ENCODE measurements at places on chromosomes 4 and X.

DNA sequence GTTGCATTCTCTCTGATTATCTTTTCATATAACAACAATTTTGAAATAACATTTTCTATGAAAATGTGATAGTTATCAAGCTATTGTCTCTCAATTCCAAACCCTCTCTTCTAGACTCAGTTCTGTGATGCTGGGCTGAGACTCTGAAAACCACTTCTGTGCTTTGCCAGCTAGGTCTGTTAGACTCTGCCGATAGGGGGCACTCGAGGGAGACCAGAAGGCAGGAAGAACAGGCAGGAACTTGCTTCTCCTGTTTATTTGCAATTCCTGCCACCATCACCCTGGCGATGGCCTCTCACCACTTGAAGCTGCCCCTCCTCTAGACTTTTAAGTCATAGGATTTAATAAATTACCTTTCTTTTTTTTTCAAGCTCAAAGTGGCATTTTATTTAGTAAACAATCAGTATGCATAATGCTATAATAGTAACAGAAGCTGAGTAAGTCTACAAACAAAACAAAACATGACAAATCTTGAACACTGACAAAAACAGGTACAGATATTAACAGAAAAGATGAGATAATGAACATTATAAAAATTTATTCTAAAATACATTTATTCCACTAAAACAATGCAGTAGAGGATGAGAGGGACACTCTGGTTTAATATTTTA is 49.7 kb downstream of the RASL11B start:
- peak; percentile 33 for DNase-seq

GRCh38 chr4:47668810-47669408 is 169.0 kb downstream of the CORIN start:
- peak; percentile 7 for DNase-seq

DNA sequence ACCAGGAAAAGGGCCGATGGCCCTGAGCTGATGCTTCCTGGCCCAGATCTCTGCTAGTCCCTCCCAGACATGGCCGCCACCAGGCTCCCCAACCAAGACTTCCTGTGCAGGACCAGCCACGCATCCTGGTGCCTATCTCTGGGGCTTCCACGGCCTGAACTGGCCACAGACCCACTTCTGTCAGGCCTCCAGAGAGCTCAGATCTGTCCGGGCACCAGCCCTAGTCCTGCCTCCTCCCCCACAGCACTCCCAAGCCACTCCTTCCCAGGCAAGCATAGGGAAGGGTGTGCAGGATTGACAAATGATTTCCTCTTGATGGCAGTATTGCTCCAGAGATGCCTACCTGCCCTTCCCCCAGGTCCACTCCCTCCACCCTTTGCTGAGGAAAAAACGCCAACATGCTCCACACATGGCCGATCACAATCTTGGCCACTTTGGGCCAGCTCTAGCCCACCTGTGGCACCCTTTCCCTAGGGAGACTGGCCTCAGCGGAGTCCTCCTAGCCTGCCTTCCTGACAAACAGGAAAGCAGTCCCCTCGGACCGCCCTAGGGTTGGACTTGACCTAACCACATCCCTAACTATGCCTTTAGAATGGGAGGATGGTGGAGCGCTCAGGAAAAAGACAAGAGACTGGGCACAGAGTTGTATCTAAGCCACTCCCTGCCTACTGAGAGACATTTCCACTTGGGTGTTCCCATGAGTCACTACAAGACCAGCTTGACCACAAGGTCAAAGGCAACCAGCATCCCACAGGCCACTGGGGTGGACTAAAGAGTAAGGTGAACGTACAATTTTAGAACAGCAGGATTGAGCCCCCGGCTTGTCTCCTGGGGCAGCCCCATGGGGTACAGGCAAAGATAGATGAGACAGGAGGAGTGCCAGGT is 277.5 kb upstream of the AGTR2 start:
- peak; percentile 74 for DNase-seq

DNA sequence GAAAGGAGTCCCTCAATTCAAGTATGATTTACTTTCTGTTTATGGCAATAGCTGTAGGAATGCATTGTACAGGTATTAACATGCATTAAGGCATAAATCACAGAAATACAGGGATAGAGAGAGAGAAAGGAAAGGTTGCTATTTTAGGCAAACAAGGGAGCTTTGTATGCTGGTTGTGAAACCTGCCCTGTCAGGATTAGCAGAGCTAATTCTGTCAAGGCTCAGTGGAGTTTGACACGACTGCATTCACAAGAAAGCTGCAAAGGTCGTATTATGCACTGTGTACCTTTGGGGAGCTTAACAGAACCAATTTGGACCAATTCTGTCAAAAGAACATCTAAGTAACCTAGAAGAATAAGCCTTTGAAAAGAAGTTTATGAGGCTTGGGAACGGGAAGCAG is 239.3 kb downstream of the GRIA2 start:
- DNase-seq = no peak

- DNase-seq = no peak
Observed at GRCh38 chrX:49212861-49213260, 12.9 kb upstream of the SYP start.

DNA sequence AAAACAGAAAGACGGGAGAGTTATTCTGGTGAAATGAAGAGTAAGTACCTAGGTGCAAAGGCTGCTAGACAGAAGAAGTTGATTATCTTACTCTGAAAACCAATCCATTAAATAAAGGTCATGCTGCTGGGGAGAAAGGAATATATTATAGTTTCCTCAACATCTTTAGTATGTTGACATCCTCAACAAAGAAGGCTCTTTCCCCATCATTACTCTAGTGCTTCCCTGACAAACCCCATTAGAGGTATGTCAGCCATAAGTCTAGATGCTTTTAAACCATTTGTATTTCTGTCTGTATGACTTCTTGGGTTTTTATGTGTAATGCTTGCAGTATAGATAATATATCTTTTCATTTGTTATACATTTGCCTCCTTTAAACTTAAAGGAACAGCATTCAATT is 75.9 kb downstream of the ADGRL3 start:
- DNase-seq = no peak

- DNase-seq = no peak
Observed at GRCh38 chrX:24629701-24630100, 17.4 kb downstream of the PCYT1B start.

DNA sequence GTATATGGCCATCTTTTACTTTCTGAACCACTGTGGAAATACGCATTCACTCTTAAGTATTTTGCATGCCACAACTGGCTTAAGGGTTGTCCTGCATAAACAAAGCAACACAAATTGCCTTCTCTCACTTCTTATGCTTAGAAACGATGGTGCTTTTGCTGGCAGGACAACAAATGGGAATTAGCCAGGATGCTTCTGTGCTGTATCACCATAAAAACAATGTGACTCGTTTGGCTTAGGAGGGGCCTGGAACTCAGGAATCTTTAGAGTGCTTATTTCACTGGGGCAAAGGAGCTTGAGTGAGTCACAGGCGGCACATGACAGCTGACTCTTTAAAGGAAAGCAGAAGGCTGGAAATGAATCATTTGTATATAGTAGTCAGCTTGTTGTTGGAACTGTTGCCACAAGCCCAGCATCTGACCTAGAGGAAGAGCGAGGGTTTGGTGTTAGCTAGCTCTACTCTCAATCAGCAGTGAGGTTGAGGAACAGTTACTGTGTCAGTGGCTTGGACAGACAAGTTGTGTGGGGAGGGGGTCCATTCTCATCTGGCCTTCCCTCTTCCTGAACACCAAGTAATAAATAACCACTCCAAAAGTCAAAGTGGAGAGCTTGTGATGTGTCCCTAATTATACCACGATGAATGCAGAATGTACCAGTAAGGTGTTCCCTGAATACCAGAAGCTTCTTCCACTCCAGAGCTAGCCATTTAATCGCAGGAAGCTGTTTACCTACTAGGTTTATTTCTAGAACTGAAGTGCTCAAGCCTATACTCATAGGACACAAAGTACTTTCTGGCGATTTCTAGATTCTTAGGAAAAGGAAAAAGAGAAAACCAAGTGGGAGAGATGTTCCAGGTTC is 293.1 kb downstream of the CAMK2D start:
- peak; percentile 67 for DNase-seq

DNA sequence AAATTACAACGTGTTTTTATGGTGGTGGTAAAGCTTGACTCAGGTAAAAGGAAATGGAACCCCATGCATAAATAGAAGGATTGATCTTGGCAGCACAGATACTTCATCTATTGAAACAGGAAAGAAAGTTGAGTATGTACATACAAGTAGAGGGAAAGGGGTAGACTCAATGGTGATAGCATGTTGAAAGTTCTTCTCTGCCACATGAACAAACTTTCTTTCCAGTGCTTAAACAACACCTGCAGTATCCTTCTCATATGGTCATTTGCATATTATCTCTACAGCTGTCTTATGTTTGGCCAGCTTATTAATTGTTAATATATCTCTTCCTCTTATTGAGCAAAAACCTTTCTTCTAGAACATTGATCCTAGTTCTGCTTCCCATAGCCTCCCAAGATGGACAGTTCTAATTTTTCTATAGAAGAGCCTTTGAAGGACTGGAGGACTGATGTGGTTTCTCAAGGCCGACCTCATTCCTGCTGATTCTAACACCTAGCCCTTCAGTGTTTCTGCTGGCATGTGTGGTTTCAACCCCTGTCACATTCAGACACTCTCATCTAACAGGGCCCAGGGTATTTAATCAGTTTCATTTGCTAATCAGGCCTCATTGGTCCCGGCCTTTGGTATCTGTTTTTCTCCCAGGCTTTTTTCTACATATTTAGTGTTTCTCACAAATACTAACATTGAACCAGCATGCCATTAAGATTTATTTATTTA is 108.1 kb upstream of the SPRY1 start:
- no peak for DNase-seq

DNA sequence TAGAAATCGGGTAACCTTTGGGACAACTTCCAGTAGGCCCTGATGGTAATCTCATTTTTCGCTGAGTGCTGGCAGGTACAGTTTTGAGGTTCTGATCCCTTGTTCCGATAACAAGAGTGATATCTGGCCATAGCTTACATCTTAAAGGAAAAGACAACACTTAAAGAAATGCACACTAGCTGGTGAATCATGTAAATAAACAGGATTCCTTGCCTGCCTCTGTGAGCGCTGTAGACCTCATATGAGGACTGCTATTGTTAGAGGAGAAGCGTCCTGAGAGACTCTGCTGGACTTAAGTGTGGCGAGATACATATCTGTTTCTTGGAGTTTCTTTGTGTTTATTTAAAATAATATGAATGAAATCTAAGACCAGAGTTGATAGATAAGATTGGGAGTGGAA is 149.3 kb upstream of the SLC4A4 start:
- no peak for DNase-seq

- DNase-seq = no peak
Observed at GRCh38 chrX:119041175-119041574, 31.6 kb upstream of the CT47C1 start.

GRCh38 chr4:17283832-17284231 is 228.1 kb downstream of the QDPR start:
- no peak for DNase-seq

DNA sequence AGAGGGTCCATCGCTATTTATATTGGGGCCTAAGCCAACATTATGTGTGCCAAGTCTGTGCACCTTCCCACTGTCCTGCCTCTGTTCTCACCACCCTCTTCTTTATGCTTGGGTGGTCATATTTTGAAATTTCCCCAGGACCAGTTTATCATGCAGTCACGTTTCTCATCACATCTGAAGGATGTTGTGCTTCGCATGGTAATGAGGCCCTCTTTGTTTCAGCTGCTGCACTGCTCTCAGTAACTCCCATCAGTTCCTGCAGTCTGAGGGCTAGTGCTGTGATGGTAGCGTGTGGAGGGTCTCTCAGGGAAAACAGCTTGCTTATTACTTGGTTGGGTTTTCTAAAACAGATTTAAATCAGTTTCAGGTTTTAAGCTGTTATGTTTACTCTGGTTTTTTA is 288.0 kb downstream of the AFF2 start:
- no peak for DNase-seq

GRCh38 chr4:6532102-6532501 is 42.9 kb upstream of the MAN2B2 start:
- DNase-seq = no peak

DNA sequence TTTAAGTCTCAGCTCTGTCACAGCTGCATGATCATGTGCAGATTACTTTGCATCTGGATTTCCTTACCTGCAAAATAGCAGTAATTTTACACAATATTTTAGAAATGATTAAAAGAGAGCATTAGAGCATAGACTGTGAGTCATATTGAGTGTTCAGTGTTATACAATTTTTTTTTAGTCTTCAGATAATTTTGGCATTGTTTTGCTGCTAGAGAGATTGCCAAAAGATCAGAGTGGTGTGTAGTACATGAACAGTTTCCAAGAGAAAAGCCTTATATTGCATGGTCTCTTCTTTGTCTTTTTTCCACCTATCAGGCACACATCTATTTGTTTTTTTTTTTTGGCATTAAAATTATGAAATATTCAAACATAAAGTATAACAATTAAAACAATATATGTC is 209.6 kb upstream of the TLL1 start:
- DNase-seq = no peak

DNA sequence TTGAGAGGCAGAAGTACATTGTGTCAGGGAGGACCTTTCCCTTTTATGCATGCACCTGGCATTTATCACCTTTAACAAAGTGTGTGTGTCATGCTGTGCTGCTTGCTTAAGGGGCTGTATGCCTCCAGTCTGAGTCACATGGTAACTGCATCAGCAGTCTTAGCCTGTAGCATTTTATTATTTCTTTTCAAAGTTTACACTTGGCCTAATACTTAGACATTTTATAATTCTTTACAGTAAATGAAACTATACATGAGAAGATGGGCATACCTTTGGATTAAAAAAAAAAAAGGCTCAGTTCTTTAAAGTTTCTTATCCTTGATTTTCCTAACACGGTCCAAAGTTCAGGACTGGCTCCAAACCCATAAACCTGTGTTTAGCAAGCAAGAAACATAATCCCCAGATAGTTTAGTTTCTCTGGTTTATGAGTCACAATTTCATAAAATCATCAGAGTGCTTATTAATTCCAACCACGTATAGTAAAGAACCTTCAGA is 14.6 kb downstream of the NPNT start:
- DNase-seq = no peak

DNA sequence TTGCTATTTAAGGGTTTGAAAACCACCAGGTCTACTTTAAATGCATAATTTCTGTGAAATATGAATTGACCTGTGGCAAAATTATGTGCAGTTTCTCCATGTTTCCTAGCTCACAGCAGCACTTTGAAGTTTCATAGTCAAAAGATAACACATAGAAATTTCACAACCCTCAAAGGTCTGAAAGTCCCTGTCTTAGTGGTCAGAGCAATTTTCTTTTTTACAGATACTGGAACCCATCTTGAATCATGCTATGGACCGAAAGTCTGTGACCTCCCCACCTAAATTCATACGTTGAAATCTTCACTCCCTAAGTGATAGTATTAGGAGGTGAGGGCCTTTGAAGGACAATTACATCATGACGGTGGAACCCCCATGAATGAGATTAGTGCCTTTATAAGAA is 240.4 kb upstream of the BMP3 start:
- DNase-seq = no peak

DNA sequence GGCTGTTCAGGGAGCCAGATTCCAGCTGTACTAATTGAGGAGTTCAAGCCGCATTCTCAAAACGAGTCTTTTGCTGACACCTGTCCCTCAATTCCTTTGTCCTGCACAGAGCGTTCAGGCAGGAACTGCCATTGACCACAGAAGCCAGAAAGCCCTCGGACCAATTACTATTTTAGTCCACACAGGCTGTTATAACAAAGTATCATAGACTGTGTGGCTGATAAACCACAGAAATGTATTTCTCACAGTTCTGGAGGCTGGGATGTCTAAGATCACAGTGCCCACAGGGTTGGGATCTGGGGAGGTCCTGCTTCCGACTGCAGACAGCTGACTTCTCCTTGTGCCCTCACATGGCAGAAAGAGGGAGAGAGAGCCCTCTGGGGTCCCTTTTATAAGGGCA is 119.8 kb upstream of the ATP6AP2 start:
- DNase-seq = no peak

- no peak for DNase-seq
Observed at GRCh38 chr4:156293657-156294297, 340.1 kb upstream of the CTSO start.

- no peak for DNase-seq
Observed at GRCh38 chr4:85180533-85180932, 214.0 kb upstream of the WDFY3 start.

Measured in amygdala (tissue), 56 donors.